ENCODE measurements at places on chromosomes 4 and X.

- no peak for DNase-seq
These were observed 11.7 kb downstream of the RELL1 start for GRCh38 chr4:37674439-37674838.

GRCh38 chrX:151396042-151396824 lies 773 bp upstream of the VMA21 start:
- DNase-seq, result no peak

DNA sequence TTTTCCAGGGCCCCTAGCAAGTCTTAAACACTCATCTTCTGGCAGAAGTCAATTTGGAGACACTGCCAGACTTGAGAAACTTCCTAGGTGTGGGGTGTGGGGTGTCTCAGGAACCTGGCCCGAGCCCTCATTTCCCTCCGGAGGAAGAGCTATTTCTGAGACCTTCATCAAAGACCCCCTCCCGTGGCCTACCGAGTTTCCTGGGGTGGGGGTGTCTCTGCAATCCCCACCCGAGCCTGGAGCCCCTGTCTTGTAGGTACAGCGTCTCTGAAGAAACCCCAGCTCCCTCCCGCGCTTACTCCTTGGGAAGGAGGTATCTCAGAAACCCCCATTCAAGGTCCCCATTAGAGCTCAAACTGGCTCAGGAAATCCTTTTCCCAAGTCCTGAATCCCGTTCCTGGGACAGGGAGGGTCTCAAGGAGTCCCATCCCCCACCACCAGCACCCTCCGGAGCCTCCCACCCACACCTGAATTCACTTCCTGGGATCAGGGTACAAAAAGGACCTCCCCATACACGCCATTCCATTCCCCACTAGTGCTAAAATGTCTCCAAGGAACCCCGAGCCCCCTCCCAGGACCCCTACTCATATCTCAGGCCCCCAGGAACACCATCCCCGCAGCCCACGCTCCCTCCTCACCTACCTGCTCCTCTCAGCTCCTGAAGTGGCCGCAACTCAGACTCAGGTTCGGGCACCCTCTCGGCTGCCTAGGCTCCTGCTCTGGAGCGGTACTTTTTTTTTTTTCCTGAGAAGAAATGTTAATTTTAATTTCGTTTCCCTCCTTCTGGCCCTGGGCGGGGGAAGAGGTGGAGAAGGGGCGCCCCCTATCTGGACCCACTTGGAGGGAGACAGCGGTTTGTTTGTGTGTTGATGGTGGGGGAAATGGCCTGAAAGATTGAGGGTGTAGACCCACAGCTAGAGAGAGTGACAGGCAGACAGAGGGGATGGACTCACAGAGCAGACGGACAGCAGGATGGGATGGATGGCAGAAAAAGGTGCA lies 1.1 kb downstream of the SLC38A5 start:
- no peak for DNase-seq

DNA sequence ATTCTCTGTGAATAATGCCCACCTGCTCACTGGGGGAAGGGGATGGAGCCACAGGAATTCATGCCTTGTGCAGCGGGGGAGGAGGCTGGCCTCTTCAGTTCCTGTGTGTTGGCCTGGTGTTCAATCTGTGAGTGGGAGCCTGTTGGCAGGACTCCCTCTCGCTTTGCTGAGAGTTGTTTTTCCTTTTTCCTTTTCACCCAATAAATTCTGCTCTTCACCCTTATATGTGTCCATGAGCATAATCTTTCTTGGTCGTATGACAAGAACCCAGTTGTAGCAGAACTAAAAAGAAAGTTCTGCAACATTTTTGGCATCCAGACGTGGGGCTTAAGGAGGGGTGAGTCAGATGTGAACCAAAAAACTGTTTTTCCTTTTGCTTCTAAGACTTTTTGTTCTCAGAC lies 235.2 kb upstream of the HDX start:
- no peak for DNase-seq

- DNase-seq, result no peak
These were observed 42.9 kb downstream of the FNIP2 start for GRCh38 chr4:158811704-158812103.

- DNase-seq, result no peak
These were observed at the start of gene GRIA3 for GRCh38 chrX:123184219-123184865. TSS of gene GRIA3 (plus strand) at chrX:123184278. CDS start at chrX:123184536, 258 bp downstream.

DNA sequence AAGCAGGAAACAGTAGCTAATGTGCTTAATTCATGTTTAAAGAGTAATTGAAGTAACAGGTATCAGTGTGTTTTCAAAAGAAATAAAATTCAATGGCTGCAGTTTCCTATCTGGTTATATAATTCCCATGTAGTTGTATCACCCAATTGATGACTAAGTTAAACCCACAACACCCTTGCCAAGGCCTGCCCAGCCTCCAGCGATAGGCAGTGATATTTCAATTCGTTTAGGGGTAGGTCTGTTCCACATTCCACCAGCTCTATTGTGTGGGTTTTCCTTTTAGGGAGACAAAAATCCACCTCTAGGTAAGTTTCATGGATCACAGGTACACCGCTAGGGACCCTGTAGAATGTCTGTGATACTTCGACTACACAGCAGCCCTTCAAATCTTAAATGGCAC lies 24.7 kb upstream of the MXRA5 start:
- DNase-seq, result no peak

DNA sequence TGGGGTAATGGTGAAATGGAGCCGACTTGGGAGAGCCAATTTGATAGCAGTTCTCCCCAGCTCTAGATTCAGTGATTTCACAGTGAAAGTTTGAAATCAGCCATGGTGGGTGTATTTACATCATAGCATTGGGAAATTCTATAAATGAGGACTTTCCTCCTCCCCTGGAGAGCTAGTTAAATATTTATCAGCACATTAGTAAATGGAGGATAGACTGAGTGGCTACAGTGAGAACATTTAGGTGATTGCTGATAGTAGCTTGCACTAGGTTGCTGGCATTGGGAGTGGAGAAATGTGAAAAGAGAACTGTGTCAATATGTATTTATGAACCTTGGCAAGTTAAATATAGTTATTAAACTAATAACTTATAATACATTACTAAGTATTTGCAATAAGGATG lies 347.3 kb downstream of the CCSER1 start:
- no peak for DNase-seq

GRCh38 chr4:153521478-153521877 lies 55.3 kb downstream of the TMEM131L start:
- no peak for DNase-seq

GRCh38 chr4:122765692-122766352 lies 33.3 kb downstream of the BBS12 start:
- no peak for DNase-seq

- DNase-seq, result no peak
These were observed 167.5 kb upstream of the BOD1L1 start for GRCh38 chr4:13794819-13795565.

DNA sequence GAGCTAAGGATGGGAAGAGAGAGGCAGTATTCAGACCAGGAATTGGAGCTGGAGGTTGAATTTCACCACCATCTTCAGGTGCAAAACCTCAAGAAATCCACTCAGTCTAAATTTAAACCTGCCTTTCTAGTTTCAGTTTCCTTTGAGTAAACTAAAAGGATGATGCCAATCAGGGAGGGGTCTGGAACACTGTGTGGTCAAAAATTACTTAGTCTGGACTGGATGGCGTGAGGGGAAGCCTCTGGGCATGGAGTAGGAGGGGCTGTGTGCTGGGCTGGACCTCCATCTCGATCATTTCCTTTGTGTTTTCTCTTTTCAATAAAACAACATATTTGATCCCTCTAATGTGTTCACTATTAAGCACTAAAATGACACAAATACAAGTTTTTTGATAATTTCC lies 120.1 kb downstream of the GC start:
- no peak for DNase-seq

DNA sequence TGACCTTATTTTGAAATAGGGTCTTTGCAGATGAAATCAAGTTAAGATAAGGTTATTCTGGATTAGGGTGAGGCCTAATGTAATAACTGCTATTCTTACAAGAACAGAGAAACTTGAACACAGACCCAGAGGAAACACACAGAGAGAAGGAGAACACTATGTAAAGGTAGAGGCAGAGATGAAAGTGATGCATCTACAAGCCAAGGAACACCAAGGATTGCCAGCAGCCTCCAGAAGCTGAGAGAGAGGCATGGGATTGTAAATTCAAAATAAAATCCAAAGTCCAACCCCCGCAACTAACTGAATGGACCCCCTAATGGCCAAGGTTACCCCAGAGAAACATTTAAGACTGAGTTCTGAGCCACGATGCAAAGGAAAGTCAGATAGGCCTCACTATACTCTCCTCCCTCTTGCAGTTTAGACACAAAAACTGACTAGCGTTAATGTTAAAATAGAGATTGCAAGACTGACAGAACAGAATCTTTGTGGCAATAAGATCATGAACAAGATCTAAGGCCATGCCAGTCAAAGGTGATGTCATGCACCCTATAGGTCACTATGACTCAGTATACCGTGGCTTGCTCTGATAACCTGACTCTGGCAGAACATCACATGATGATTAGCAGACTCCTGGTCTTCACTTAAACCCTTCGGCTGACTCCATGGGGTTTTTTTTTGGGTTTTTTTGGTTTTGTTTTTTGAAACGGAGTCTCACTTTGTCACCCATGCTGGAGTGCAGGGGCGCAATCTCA lies 42.9 kb downstream of the DDX60L start:
- DNase-seq, result no peak

GRCh38 chrX:136347706-136348105 lies 46.9 kb downstream of the ADGRG4 start:
- no peak for DNase-seq

GRCh38 chr4:154205471-154205870 lies 286.1 kb downstream of the DCHS2 start:
- no peak for DNase-seq

GRCh38 chrX:7514871-7515599 lies 327.9 kb upstream of the VCX start:
- DNase-seq, result no peak

DNA sequence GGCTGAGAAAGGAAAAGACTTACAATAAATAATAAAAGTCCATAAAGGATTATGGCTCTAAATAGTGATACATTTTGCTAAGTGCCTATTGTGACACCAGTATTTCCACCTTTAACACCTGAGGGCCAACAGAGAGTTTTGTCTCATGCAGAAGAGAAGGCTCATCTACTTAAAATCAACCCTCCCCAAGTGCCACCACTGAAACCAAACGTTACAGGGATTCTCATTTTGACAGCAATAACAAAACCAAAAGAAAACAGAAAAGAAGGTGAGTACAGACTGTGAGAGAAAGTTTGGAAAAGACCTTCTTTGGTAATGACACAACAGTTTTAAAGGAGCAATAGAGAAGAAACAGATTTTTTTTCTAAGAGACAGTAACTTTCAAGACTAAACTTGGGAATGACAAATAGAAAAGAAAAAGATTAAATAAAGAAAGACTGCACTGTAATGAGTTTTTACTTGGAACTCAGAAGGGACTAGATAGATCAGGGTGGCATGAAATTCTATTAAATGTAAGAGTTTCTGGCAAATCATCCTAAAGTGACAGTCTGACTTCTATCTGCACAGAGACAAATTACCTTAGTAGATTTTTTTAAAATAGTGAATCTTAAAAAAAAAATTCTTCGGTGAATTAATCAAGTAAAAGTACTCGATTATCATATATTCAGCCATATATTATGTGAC lies 109.7 kb downstream of the ZNF827 start:
- no peak for DNase-seq

DNA sequence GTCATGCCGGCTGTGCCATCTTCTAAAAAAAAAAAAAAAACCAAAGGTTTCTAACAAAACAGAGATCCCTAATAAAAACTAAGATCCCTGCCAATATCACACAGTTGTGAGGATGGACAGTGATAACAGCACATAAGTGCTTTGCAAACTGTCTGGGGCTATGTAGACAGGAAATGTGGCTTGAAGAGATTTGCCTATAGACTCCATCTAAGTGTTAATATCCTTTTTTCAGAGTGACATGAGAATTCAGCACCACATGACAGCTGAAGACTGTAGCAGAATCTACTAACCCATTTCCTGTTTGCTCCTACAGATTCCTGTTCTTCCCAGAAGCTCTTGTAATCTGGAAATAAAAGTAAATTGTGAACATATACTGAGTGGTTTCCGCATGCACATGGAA lies 215.4 kb downstream of the KDR start:
- DNase-seq, result no peak

- DNase-seq, result no peak
These were observed 180.2 kb upstream of the TET2 start for GRCh38 chr4:104966349-104967033.

- no peak for DNase-seq
These were observed 9.0 kb downstream of the CTBP1 start for GRCh38 chr4:1239950-1240307.

DNA sequence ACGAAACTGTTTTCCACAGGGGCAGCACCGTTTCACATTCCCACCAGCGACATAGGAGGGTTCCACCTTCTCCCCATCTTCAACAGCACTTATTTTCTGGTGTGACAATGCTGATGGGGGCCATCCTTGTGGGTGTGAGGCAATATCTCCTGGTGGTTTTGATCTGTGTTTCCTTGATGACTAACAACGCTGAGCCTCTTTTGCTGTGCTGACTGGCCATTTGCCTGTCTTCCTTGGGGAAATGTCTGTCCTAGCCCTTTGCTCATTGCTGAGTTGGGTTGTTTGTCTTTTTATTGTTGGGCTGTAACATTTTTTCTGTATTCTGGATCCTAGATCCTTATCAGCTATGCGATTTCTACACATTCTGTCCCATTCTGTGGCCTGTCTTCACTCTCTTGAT lies 33.7 kb downstream of the ATP2B3 start:
- DNase-seq, result no peak

- DNase-seq, result no peak
These were observed 418.0 kb downstream of the NLGN4X start for GRCh38 chrX:5810636-5811035.

GRCh38 chr4:155407480-155407879 lies 30.7 kb upstream of the MAP9 start:
- DNase-seq, result no peak

DNA sequence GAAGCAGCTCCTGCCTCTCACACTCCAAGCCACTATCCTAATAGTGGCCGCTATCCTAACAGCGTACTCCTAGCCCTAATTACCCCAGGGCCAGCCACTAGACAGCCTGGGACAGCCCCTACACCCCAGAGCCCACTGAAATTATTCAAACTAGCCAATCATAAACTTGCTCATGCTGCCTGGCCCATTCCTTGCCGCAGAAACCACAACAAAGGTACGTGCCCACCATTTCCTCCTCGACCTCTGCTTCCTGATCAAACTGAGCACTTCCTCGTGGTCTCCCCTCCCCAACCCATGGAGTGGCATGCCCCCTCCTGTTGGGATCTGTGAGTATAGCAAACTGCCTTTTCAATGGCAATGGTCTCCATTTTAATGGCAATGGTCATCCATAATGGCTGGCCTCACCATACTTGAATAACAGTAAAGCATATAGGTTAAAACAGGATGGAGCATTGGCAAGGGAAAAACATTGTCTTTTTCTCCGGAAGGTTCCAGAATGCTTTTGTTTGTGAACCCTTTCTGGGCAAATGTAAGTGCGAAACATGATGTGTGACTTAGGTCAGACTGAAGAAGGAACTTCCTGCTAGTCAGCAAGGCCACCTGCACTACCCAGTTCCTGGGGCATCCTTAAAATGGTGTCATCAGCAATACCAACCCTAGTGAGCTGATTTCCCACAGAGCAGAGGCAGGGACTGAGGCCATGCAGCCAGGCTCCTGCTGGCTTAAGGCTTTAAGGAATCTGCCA lies 107.1 kb upstream of the ATP6AP2 start:
- DNase-seq, result no peak
